ENCODE measurements at places on chromosomes 7 and 10.
A peak's percentile ranks its signal among the peaks of the same experiment; 100 is the strongest.

DNA sequence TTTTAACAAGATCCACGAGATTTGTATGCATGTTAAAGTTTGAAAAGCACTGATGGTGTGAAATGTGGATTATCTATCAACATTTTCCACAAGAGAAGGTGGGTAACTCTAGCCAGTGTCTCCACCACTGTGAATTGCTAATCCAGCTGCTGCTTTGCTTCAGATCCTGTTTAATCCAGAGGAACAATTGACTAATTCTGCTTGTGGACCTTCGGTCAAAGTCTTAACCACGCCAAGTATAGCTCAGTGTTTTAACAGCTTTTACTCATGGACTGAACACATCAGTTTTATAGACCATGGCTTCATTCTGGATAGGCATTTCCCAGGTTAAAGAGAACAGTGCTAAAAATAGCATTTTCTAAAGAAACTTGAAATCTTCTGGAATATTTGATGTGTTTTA is 23.5 kb downstream of the ADK start:
- DNase-seq: peak; percentile 53

GRCh38 chr7:2093215-2093842 is 139.4 kb downstream of the MAD1L1 start:
- no peak for DNase-seq

DNA sequence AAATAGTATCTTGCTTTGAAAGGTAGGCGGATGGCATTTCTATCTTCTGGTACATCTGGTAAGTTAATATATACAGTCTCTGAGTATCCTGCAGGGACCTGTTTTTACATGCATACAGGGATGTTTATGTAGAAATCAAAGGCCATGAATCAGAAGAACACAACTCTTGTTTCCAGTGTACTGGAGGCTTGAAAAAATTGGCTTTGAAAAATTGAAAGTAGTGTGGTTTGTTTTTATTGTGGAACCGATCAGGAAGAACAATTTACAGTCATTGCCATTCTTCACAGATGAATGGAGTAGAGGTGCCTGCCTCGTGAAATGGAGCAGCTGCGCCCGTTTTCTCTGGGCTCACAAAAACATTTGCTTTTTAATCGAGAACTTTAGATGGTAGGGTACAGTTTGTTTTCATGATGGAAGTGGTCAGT is 54.0 kb upstream of the RPA3 start:
- DNase-seq: no peak

DNA sequence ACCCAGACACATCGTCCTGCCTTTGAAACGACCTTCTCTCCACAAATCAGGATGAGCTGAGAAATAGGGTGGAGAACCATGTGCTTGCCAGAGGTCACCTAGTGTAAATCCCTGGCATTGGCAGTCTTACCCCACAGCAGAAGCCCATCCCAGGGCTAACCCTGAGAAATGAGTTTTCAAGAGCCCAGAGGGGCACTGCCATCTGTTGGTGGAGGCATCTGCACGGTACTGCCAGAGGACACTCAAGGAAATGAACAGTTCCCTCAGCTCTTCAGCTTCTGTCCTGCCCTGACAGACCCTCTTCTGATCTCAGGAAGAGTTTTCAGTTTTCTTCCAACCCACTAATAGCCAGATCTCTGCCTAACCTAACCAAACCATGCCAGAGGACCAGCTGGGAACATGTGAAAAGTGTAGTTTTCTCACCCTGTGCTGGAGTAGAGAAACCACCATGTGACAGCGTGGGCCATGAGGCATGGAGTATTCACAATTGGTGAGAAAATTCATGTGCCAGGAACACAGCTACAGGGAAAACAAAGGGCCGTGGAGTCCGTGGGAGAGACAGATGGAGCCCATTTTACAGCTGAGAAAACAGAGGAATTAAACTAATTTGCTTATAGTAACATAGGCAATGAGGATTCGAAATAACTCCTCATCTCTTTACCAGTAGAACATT is 37.7 kb upstream of the ITPRID1 start:
- no peak for DNase-seq

DNA sequence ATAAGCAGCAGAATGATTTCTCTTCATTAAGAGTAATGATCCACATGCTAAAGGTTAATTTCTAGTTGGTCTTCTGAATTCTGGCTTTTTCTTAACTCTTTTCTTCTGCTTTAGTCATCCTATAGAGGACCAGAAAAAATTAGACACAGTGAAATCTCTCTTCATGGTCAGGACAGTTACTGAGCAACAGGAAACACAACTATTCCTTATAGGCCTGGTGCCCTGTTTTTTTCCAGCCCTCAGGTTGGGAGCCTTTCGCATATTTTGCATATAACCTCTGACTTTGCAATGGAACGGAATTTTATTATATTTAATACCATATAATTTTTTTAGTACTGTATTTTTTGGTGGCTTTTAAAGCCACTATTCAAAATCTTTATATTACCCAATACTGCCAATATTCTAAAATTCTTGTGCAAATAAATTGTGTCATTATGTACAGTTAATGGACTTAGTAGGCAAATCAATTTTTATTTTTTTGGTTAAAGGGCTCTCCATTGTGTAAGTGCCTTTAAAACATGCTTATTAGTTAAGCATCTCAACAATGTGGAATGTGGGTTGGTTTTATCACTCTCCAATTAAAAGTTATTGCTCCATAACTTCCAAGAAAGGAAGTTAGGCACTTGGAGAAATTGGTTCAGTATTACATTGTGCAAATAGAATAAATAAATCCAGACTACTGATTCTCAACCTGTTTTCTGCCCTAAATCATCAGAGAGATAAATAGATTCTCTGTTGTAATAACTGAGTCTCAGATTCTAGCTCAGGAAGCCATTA is 22.5 kb downstream of the ARL4A start:
- no peak for DNase-seq

DNA sequence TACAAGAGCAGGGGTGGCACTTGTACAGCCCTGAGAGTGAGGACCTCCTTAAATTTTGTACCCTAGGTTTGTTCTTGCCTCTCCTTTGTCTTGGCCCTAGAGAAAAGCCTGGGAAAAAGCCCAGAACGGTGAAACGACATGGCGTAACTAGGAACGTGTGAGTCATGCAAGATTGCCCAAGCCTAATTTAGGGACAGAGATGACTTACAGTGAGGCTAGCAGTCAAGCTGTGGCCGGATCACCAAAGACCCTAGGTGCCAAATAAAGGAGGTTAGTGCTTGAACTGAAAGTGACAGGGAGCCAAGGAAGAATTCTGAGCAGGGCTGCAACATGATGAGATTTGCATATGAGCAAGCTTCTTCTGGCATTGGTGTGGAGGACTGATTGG is 25.1 kb downstream of the TBXAS1 start:
- DNase-seq: peak; percentile 79

GRCh38 chr10:113853578-113854012 is 287 bp downstream of the DCLRE1A start:
- DNase-seq: no peak

DNA sequence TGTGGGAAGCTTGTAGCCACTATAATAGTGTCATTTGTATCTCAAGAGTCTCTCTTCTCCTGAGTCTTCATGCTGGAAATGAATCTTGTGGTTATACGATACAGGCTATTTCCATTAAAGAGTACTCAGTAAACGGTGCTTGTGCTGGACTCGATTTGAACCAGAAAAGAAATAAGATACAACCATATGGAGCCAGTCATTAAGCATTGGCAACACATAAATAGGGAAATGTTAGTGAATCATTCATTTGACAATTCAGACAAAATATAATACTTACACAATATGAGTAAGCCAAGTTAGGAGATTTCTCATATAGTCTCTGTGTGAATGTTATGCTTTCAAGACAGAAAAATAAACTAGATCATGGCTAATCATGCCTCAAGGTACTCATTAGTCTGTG is 356.8 kb downstream of the PLXDC2 start:
- DNase-seq: no peak

- no peak for DNase-seq
Measured at GRCh38 chr10:22315455-22316285, 518 bp upstream of the COMMD3 start.

DNA sequence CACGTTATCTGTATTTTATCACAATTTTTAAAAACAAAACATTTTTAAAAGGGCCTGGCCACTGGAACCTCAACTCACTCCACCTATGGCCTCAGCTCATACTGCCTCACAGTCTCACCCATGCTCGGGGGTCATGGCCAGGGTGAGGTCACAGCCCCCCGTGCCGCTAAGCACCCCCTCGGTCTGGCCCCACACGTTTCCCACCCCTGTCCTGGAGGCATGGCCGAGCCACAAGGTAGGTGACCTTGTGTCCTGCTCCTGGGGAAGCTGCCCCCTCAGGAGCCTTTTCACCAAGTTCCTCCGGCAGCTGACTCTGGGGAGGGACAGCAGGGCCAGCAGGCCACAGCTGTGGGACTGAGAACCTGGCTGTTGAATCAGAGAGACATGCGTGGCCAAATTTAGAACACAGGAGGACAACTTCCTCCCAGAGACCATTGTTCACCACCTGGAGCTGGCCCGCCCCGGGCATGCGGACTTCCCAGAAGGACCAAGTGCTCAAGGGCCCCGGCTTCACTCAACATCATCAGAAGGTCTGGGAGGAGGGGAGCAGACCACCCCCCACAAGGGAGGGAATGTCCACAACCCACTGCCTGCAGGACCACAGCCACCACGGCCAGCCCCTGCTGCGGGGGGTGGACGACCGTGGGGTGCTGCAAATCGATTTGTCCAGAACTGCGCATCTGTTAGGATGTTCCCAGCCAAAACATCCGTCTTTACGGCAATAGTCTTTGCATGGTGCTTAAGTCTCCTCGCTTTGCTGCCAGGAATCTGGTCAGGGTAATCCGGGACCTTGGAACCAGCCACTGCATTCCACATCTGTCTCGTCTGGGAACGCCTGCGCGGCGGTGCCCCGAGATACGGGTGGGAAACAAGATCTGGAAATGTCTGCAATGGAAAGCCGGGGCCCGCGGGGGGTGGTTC is 48.6 kb upstream of the PDGFA start:
- no peak for DNase-seq

GRCh38 chr7:141294143-141294829 is 220.4 kb downstream of the TMEM178B start:
- no peak for DNase-seq

GRCh38 chr7:1698201-1698600 is 28.1 kb downstream of the ELFN1 start:
- no peak for DNase-seq

GRCh38 chr10:95290461-95291364 is at the start of gene PDLIM1:
PDLIM1 (minus strand) TSS chr10:95291003; CDS start chr10:95290915, 88 bp downstream.
- DNase-seq: no peak

GRCh38 chr7:81685270-81685868 is 84.5 kb downstream of the HGF start:
- DNase-seq: no peak

DNA sequence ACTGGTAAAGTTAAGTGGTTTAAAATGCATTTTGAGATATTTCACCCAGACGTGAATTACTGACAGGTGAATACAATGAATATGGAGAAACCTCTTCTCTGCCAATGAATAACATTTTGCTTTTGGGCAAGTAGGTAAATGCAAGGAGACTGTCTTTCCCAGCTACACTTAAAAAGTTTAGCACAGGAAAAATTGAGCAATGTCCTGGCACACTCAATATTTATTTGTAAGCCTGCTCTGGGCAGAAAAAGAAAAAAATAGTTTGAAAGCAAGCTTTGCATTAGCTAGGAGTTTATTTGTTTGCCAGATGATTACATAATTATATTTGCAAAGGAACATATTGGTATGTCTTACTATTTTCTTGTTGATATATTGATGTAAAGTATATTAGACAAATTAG is 624.2 kb downstream of the ACTR3B start:
- no peak for DNase-seq

- peak; percentile 88 for DNase-seq
Measured at GRCh38 chr7:105003275-105003674, 10.7 kb upstream of the KMT2E start.

DNA sequence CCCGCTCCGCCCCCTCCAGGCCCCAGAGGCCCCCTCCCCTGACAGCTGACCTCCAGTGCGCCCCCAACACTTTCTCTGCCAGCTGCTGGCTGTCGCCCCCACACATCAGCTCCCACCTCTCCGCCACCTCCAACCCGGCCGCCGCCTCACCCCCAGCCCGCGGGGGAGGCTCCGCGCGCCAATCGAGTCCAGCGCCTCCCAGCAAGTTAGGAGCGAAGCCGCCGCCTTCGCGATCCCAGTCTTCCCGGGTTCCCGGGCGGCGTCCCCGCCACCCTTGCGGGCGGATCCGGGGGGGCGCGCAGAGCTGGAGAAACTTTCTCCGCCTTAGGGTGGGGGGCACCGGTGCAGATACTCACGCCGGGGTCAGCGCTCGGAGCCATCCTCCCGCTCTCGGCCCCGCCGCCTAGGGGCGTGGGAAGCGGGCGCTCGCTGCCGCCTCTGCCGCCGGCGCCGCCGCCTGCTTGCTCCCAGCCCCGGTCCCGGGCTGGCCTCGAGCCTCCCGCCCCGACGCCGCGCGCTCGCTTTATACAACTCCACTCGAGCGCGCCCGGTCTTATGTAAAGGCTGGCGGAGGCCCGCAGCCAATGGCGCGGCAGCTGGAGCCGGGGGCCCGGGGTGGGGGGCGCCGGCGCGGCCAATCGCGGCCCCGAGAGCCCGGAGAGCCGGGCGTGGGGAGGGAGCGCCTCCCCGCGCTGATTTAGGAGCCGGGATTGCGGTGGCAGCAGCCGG is at the start of gene CRTAC1:
Gene CRTAC1 (minus strand): TSS at position 529 of the 729 bp plus-strand sequence. CDS start 149 bp downstream, at position 380.
- no peak for DNase-seq

- no peak for DNase-seq
Measured at GRCh38 chr10:101725296-101726114, 30.5 kb upstream of the FBXW4 start.

GRCh38 chr7:93044147-93044810 is 73.5 kb downstream of the SAMD9 start:
- DNase-seq: peak; percentile 13

DNA sequence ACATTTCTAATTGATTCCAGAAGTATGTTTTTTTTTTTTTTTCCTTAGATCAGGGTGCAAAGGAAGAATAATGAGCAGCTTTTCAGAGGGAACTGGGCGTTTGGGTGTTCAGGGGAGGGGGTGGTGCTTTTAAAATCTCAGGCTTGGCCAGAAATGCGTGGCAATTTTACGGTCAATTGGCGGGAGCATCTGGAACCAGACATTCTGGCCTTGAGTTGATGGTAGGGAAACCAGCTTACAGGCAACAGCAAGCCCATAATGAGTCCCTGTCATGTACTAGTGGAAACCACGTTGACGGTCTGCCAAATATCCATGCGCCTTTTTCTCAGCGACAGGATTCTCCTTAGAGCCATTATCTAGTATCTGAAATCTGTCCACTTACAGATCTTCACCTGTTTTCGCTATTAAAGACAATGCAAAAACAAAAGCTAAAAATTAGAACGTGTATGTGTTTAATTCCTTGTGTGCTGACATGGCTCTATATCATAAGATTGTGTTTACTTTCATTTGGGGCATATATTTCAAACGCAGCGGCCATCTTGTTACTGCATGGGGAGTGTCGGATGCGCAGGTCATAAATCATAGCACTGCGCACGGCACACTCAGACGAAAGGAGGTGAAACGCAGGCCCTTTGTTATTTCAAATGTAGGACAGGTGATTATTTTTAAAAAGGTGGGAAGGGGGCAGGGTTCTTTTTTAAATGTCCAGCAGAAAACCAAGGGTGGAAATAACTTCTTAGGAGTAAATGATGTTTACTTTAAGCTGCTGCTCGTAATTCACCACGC is 209.2 kb downstream of the AGMO start:
- DNase-seq: no peak

Measured in stromal cell of bone marrow (primary cell).